HepG2 (cell line): ENCODE measurements at places on chromosomes 1 and 21.
A peak's percentile ranks its signal among the peaks of the same experiment; 100 is the strongest.

GRCh38 chr1:231272880-231273279, 31.9 kb downstream of the GNPAT start:
- no peak for DNase-seq

- DNase-seq, result no peak
Measured at GRCh38 chr1:186812570-186812969, 16.2 kb upstream of the PLA2G4A start.

GRCh38 chr1:18681423-18681835, 50.8 kb downstream of the PAX7 start:
- peak; percentile 53 for DNase-seq

DNA sequence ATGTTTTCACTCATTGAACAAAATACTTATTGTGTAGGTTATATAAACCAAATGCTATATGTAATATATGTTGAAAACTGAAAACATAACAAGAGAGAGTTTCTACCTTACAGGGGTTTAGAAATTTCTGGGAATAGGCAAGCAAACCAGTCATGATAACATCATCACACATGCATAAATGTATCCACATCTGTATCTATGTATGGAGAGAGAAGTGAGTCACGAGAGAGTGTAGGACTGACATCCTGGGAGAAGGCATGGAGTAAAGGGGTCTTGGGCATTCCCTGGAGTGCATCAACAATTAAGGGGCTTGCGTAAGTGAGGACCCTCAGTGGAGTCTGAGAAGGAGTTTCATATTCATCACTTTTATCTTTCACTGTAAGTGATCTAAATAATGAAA, 65.5 kb downstream of the PCNX2 start:
- DNase-seq, result no peak

- DNase-seq, result peak; percentile 59
Measured at GRCh38 chr1:37602750-37603694, 7.3 kb upstream of the GNL2 start.

DNA sequence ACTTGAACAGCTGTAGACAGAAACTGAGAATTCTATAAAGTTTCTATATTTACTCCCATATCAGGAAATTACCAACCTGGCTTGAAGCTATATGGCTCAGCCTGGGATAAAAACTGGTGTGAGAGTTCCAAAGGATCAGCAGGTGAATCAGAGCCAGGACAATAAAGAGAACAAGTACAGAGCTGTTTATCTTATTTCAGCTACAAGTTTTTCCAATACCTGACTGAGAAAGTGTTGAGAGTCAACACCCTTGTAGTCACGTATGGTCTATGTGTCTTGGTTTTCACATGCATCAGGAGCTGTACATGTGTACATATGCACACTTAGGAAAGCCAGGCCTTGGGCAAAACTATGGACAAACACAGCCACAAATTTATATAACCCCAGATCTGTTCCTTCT, 40.7 kb upstream of the CXADR start:
- no peak for DNase-seq

GRCh38 chr21:20592463-20592862, 405.7 kb upstream of the NCAM2 start:
- DNase-seq, result no peak
